Posterior vena cava (tissue), 2 donors: ENCODE measurements at places on chromosomes 1 and 21. TPM values are rescaled to one million over a fixed set of nuclear protein-coding genes. Genes with fewer than 3 reads are reported as not detected.

The HSPA6 gene
- 6.7 TPM for total RNA-seq

The TMEM269 gene
- total RNA-seq: not detected

The CELA2B gene
- total RNA-seq: 0.33 TPM

The ORC1 gene
- 0.52 TPM for total RNA-seq

The ERO1B gene
- total RNA-seq: 10.5 TPM

The ZNF648 gene
- total RNA-seq: not detected

The KCNJ9 gene
- total RNA-seq: not detected

The DIO1 gene
- not detected for total RNA-seq
